Glomerular endothelial cell (primary cell): ENCODE measurements at places on chromosomes 6 and 20. TPM values are rescaled to one million over a fixed set of nuclear protein-coding genes. Genes with fewer than 3 reads are reported as not detected.

The EIF6 gene
- total RNA-seq, result 169 and 200 TPM in 2 replicates

The PCK1 gene
- not detected in 2 replicates for total RNA-seq

The FANCE gene
- total RNA-seq, result 2.7 and 3.7 TPM in 2 replicates

The OR2J3 gene
- not detected in 2 replicates for total RNA-seq

The C20orf96 gene
- 5.7 and 9.7 TPM in 2 replicates for total RNA-seq

The MUC22 gene
- total RNA-seq, result not detected in 2 replicates

The C20orf141 gene
- not detected in 2 replicates for total RNA-seq

The REM1 gene
- total RNA-seq, result not detected in 2 replicates

The TCF21 gene
- 0.41 and 0.44 TPM in 2 replicates for total RNA-seq

The OR14J1 gene
- total RNA-seq, result not detected in 2 replicates

The SOX18 gene
- total RNA-seq, result 31.8 and 102 TPM in 2 replicates

The LINC00237 gene
- total RNA-seq, result not detected in 2 replicates

The RIPOR3 gene
- total RNA-seq, result 0.41 TPM in 1 of 2 replicates, not detected in the other

The CD24 gene
- total RNA-seq, result 6.4 and 38.0 TPM in 2 replicates

The BMP5 gene
- total RNA-seq, result not detected in 2 replicates

The SMAP1 gene
- total RNA-seq, result 21.0 and 28.4 TPM in 2 replicates

The MYH7B gene
- not detected in 2 replicates for total RNA-seq

The CYP24A1 gene
- total RNA-seq, result not detected in 2 replicates

The SPEF1 gene
- total RNA-seq, result not detected in 2 replicates

The DNAJC5 gene
- 78.2 and 79.4 TPM in 2 replicates for total RNA-seq

The LTA gene
- 0.53 TPM in 1 of 2 replicates, not detected in the other for total RNA-seq

The BTBD3 gene
- total RNA-seq, result 27.0 and 36.4 TPM in 2 replicates

The LCA5 gene
- total RNA-seq, result 3.3 and 4.6 TPM in 2 replicates

The LTB gene
- 16.5 and 41.8 TPM in 2 replicates for total RNA-seq

The SLC17A4 gene
- total RNA-seq, result not detected in 2 replicates

The NMBR gene
- not detected in 2 replicates for total RNA-seq
